Fibroblast of skin of right biceps (primary cell): ENCODE measurements at places on chromosomes 7 and 10.

- DNase-seq = no peak
These were observed 73.2 kb downstream of the NKX6-2 start for GRCh38 chr10:132712743-132713142.

GRCh38 chr10:72253578-72253977 lies 20.1 kb upstream of the DDIT4 start:
- DNase-seq = no peak

DNA sequence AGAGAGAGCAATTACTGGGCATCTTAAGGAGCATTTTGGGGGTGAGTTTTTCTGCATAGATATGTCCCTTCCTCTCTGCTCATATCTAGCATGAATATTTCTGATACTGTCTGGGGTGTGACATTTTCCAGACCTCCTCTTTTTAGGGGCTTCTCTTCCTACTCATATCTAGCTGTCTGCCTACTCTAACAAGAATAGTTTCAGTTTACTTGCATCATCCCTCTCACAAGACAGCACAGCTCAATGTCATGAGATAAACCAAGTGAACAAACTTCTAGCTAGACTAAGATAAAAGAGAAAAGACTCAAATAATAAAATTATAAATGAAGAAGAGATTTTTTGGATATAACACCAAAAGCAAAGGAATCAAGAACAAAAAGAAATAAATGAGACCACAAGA lies 419.5 kb upstream of the SORCS1 start:
- DNase-seq = no peak

- DNase-seq = no peak
These were observed 188.0 kb downstream of the FRMD4A start for GRCh38 chr10:14142606-14143250.

- DNase-seq = no peak
These were observed 194.6 kb upstream of the NRG3 start for GRCh38 chr10:81680359-81680758.

- DNase-seq = no peak
These were observed 26.9 kb upstream of the LAMB4 start for GRCh38 chr7:108156897-108157605.

DNA sequence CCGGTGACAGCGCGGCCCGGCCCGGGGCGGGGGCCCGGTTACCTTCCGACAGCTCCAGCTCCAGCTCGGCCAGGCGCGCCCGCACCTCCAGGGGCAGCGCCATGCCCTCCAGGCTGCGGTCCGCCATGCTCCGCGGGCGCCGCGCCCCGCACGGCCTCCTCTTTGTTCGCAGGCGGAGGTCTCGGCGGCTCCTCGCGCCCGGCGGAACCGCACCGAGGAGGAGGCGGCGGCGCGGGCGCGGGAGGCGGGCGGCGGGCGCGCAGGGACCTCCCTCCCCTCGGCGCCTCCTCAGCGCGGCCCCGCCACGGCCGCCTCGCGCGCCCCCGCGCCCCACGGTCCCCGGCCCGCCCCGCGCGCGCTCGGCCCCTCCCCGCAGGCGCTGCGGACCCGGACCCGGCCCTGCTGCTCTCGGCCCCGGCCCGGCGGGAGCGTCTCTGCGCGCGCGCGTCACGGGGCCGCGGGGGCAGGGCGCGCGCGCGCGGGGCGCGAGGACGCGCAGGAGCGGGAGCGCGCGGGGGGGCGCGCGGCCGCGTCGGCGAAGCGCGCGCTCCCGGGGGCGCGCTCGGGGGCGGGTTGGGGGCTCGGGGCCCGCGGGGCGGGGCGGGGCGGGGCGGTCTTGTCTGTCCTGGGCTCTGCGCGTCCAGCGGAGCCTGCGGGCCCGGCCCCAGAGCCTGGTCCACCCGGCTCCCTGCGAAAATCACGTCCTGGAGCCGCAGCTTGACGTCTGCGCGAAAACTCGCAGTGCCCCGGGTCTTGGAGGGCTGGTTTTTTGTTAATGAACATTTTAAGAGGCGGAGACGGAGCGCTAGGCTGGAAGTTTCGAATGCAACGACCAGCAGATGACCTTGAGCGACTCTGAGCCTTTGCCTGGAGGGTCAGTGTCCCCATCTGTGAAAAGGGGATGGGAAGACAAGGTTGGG lies at the start of gene DIP2C:
Gene DIP2C (minus strand): TSS at position 217 of the 920 bp plus-strand sequence. CDS start 90 bp downstream, at position 127.
- DNase-seq = peak; percentile 88

DNA sequence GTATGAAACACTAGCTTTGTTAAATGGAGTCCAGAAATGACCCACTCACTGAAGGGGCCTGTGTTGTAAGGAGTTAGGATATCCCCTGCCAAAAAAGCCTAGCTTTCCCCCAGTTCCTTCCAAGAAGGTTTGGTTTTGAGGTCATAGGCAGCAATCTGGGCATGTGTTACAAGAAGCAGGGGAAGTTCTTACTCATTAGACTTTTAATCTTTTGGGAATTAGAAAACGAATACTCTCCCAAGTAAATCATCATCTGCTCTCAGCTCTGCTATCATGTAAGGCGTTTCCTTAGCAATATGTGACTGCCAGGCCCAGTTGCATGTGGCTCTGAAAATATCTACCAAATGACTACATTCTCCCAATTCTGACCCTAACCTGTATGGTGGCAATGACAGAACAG lies 3.7 kb downstream of the NOD1 start:
- DNase-seq = peak; percentile 86

DNA sequence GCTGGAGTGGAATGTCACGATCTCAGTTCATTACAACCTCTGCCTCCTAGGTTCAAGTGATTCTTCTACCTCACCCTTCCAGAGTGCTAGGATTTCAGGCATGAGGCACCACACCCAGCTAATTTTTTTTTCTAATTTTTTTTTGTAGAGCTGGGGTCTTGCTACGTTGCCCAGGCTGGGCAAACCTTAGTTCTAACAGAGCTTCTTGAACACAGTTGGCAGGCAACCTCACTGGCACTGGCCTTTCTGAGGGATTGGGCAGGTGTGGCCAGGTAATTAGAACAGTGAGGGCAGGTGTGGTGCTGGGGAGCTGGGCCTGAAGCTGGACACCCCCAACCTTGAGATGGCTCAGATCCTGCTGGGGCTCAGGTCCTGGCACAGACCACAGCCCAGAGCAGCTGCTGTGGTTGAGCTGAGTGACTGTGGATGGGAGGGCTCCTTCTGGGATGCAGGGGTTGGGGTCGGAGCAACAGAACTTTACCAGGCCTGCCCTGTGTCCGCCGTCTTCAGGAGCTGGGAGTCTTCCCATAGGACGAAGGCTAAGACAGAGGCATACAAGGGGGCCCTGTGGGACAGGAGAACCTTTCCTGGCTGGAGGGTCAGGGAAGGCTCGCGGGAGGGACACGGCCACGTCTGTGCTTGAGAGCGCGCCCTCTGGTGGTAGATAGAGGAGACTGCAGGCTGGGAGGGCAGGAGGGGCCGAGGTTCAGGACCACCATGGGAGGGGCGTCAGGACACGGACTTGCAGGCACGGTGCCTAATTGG lies 48.2 kb downstream of the COL26A1 start:
- DNase-seq = peak; percentile 30

DNA sequence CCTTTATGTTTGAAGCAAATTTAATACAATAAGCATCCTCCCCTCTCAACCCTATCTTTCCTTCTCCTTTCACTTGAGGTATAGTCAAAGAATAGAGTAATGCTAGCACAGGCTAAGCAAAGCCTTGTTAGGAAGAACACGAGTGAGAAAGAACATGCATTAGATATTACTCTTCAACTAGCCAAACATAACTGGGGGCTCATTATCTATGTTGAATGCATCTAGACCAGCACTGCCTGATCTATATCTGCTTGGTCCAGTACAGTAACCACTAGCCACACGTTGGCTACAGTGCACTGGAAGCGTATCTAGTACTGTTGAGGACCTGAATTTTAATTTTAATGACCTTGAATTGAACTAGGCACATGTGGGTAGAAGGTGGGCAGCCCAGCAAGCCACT lies 21.0 kb downstream of the SFMBT2 start:
- DNase-seq = no peak

- no peak for DNase-seq
These were observed 181.6 kb downstream of the GRM3 start for GRCh38 chr7:86825264-86825663.

GRCh38 chr10:46234431-46235060 lies 52.3 kb upstream of the ANTXRL start:
- DNase-seq = no peak

GRCh38 chr7:29146888-29147609 lies 712 bp upstream of the CPVL start:
- no peak for DNase-seq

- DNase-seq = no peak
These were observed 70.0 kb downstream of the SEMA3C start for GRCh38 chr7:80848841-80849240.

GRCh38 chr10:100873146-100873826 lies 39.5 kb upstream of the SLF2 start:
- peak; percentile 19 for DNase-seq

DNA sequence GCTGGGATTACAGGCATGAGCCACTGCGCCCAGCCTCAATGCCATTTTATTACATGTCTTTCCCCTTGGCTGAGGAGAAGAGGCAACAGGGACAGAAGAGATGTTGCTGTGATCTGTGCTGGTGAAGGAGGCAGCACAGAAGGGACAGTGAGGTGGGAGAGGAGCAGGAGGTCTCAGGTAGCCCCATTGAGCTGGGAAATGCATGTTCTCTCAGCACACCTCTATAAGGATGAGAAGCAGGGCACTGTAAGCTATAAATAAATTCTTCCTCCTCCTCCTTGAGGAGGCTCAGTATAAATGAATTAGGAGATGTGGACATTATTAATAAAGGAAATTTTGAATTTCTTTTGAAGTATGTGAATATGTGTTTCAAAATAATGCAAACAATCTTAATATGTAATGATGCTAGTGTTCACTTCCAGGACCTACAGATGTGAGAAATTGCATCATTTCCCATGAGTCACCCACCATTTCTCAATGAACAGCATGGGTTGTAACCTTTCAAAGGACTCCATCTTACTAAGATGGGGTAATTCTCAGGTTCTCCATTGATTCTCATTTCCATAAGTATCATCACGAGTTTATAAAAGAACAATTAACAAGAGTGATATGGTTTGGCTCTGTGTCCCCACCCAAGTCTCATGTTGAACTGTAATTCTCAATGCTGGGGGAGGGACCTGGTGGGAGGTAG lies 88.9 kb upstream of the ODAD2 start:
- peak; percentile 82 for DNase-seq

DNA sequence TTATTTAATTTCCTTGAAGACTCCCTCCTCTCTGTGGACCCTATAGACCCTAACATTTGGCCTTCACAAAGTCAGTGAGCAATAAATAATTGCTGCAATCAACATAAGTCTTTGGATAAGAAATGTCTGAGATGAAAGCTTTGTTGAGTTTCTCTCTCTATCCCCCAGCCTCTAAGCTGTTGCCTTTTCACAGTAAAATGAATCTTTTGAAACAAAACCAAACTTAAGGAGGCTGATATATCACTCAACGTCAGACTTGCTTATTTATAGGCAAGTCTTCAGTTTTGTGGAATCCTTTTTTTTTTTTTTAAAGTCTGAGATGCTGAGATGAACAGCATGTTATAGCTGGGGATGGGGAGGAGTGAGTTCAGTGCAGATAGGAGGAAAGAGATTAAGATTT lies 10.0 kb downstream of the CPED1 start:
- DNase-seq = no peak

DNA sequence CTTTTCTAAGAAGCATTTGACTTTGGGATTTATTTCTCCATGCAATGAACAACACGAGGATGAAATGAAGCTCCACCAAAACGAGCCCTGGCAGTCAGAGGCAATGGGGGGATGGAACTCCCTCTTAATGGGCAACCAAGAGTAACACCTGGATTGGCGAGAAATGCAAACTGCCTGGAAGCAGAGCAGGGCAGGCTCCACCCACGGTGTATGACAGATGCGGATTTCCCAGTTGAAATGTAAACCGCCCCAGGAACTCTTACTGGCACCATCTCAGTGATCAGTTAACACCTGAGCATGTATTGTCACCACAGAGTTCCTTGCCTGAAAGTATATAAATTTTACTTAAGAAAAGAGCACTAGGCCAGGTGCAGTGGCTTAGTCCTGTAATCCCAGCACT lies 47.3 kb upstream of the AUTS2 start:
- DNase-seq = no peak

DNA sequence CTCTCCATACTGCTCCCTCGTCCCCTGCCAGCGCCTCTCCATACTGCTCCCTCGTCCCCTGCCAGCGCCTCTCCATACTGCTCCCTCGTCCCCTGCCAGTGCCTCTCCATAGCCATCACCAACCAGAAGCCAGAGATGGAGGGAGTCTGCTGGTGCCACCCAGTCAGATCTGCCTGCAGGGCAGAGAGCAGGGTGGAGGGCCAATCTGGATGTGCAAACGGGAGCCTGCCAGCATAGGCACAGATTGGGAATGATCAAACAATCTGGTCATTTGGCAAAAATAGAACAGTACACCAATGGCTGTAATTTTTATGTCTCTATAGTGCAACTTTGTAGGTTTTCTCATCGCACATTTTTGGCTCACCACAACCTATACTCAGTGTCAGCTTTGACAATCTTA lies 76.9 kb upstream of the LRRC4 start:
- no peak for DNase-seq

- DNase-seq = no peak
These were observed 197.7 kb downstream of the SNX10 start for GRCh38 chr7:26489391-26489790.

GRCh38 chr7:40711706-40712105 lies 576.9 kb downstream of the SUGCT start:
- DNase-seq = no peak

DNA sequence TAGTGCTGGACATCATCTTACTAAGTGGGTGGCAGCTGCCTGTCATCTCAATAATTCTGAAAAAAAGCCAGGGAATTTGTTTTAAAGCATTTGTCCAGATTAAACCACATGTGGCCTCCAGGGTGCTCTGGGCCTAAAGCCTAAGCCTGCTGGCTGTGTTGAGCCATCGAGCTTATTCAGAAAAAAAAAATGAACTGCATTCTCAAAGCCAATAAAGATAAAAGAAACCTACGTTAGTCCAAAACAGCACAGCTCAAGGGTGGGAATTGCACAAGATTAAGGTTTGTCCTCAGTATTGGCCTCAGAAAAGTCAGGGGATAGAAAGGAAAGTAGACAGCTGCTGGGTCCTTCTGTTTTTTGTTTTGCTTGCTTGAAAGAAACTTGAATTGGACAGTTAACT lies 22.6 kb upstream of the PRTFDC1 start:
- peak; percentile 65 for DNase-seq

DNA sequence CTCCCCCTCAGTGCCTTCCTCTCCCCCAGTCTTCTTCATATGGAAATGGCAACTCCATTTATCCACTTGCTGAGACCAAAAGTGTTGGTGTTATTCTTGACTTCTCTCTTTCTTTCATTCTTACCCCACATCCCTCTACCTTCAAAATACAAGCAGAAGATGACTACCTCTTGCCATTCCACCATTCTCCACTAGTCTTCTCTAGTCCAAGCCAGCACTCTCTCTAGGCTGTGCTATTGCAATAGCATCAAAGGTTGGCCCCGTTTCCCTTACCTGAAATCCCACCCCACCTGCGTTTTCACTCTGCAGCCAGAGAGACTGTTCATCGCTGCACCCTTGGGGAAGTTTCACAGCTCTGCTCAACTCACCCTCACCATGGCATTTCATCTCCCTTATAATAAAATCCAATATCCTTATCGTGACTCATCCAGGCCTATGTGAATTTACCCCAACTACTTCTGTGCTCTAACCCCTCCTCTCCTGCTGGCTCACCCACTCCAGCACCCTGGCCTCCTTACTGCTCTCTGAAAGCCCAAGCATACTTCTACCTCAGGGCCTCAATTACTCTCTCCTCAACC lies 109.1 kb downstream of the LSM5 start:
- DNase-seq = no peak

- DNase-seq = no peak
These were observed 502 bp downstream of the ZNF3 start for GRCh38 chr7:100080907-100081534.

- no peak for DNase-seq
These were observed 104.5 kb downstream of the SRI start for GRCh38 chr7:88115258-88115796.

- DNase-seq = peak; percentile 8
These were observed 299.9 kb upstream of the LRRTM3 start for GRCh38 chr10:66625709-66626590.
